Activated T-helper 2 cell treated with anti-CD3 and anti-CD28 coated beads, Interferon-gamma antibody, Interleukin-2, Interleukin-4, amounts not matched to agents 10 μg/mL and 5 μg/mL and 100 μg/mL, durations not matched to agents 14 hours and 24 hours and 36 hours (primary cell): ENCODE measurements at places on chromosomes 6 and 20.

DNA sequence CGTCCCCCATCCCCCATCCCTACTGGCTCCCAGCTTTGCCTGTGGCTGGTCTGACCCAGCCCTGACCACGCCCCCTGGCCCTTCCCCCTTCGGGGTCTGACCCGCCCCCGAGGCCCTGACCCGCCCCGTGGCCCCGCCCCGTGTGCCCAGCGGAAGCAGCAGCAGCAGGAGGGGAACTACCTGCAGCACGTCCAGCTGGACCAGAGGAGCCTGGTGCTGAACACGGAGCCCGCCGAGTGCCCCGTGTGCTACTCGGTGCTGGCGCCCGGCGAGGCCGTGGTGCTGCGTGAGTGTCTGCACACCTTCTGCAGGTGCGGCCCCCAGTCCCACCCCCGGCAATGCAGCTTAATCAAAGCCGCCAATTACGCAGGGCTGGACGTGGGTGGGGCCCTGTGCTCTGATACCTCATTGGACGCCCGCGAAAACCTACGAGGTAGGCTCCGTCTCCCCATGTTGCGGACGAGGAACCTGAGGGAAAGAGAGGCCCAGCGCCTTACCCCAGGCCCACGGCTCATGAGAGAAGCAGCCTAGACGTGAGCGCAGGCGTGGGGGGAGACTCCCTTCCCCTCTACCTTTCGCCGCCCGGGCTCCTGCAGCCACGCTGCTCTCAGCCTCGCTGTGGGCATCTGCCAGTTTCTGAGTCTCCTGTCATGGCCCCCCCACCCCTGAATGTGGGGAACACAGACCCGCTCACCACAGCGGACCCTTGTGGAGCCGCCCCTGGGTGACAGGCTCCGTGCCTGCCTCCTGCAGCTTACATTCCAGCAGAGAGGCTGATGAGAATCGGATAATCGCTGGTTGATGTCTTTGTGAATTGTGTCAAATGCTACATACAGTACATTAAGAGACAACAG lies 12.8 kb downstream of the RBCK1 start:
- DNase-seq, result no peak
- no peak overlapping the region for H3K4me3 ChIP-seq
- no peaks in the 10 kb centered on the region for H3K27me3 ChIP-seq
- peaks cover 72% of the 10 kb centered on the region for H3K36me3 ChIP-seq

DNA sequence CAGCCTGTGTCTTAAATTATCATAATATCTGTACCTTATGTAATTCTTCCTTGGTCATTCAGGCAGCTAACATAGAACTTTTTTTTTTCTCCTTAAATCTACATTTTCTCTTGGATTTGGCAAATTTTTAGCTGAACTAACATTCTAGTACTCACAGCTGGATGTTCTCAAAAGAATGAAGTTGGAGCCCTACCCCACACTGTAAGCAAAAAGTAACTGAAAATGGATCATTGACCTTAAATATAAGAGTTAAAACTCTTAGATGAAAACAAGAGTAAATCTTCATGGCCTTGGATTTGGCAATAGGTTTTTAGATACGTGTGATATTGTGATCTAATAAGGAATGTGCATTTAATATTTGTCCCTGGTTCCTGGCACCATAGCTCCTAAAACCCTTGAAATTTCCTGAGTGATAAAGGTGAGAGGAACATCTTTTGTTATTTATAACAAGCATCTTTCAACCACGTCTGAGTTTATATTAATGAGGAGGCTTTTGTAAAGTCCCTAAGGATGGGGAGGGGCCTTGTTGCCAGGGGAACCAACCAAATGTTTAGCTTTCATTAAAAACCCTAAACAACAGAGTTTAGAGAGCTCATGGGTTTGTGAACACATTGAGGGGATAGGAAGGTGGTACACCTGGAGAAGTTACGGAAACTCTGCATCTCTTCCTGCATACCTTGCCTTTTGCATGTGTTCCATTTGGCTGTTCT lies 106.1 kb upstream of the ADGRF4 start:
- H3K27ac ChIP-seq, result no peak overlapping the region
- DNase-seq, result no peak
- H3K4me3 ChIP-seq, result no peak overlapping the region
- H3K27me3 ChIP-seq, result no peaks in the 10 kb centered on the region
- H3K4me1 ChIP-seq, result no peaks in the 10 kb centered on the region

DNA sequence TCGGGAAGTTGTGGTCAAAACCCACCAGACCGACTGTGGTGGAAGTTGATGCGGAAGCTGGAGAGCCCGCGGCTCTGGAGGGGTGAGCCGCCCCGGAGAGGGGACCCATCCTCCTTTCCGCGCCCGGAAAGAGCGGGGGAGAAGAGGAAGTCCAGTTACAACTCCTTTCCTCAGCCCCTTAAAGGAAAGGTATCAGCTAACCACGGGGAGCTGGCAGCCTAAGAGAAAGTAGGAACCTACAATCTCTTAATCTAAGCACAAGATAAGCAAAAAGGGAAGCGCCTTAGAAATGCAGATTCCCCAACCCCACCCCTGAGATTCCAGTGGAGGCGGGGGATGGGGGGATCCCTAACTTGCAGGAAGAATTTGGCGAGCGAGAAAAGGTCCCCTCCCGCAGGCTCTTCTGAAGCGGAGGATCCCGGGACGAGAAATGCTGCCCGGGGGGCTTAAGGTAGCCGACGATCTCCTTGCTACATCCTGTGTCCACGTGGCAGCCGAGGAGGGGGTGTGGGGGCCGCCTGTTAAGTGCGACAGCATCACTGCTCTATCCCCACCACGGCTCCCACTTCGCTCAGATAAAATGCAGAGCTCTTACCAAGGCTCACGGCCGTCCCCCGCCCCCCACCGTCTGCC lies 87.5 kb downstream of the ZFP64 start:
- no peak for DNase-seq
- H3K4me1 ChIP-seq, result peaks cover 12% of the 10 kb centered on the region
- H3K27me3 ChIP-seq, result peaks cover 53% of the 10 kb centered on the region
- H3K4me3 ChIP-seq, result peak overlapping the region; percentile 45
- no peak overlapping the region for H3K27ac ChIP-seq

- no peaks in the 10 kb centered on the region for H3K27me3 ChIP-seq
- H3K4me3 ChIP-seq, result no peak overlapping the region
- H3K27ac ChIP-seq, result no peak overlapping the region
- DNase-seq, result no peak
- peaks cover 31% of the 10 kb centered on the region for H3K36me3 ChIP-seq
These were observed 21.2 kb downstream of the RAB22A start for GRCh38 chr20:58330687-58331086.

GRCh38 chr6:90458353-90459224 lies 128.3 kb downstream of the MAP3K7 start:
- peak overlapping the region; percentile 27 for H3K4me3 ChIP-seq
- peak overlapping the region; percentile 95 for H3K27ac ChIP-seq
- no peaks in the 10 kb centered on the region for H3K27me3 ChIP-seq
- DNase-seq, result peak; percentile 68
- peaks cover 7% of the 10 kb centered on the region for H3K36me3 ChIP-seq

DNA sequence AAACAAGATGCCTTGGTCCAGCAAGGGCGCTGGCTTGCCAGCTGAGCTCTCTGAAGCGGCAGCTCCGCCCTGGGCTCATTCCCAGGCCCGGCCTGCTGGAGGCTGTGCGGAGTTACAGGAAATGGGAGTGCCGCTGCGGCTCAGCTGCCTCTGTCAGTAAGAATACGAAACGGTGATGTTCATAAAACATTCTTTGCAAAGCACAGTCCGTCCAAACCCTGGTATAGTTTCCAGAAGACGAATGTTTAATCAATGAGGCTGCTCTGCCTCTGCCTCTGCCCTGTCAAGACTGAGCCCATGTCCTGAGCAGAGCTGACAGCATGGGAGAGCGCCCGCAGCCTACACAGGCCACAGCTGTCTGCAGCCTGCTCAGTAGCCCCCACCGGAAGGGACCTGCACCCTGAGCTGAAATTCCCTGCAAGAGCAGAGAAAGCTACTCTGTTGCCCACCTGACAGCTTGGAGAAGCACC lies 153.3 kb upstream of the SNX9 start:
- DNase-seq, result no peak
- peaks cover 5% of the 10 kb centered on the region for H3K4me1 ChIP-seq
- no peak overlapping the region for H3K4me3 ChIP-seq
- no peak overlapping the region for H3K27ac ChIP-seq

- H3K4me3 ChIP-seq, result no peak overlapping the region
- H3K4me1 ChIP-seq, result peaks cover 34% of the 10 kb centered on the region
- H3K27ac ChIP-seq, result peak overlapping the region; percentile 89
- H3K27me3 ChIP-seq, result no peaks in the 10 kb centered on the region
- no peak for DNase-seq
- peaks cover 8% of the 10 kb centered on the region for H3K36me3 ChIP-seq
These were observed 8.9 kb upstream of the AHI1 start for GRCh38 chr6:135506270-135506997.

GRCh38 chr6:15522856-15523529 lies 139.8 kb downstream of the DTNBP1 start:
- no peak overlapping the region for H3K4me3 ChIP-seq
- peaks cover 82% of the 10 kb centered on the region for H3K36me3 ChIP-seq
- H3K27ac ChIP-seq, result peak overlapping the region; percentile 28
- H3K27me3 ChIP-seq, result no peaks in the 10 kb centered on the region
- no peak for DNase-seq
- H3K4me1 ChIP-seq, result peaks cover 12% of the 10 kb centered on the region

- peaks cover 4% of the 10 kb centered on the region for H3K36me3 ChIP-seq
- H3K27ac ChIP-seq, result no peak overlapping the region
- H3K4me3 ChIP-seq, result no peak overlapping the region
- H3K27me3 ChIP-seq, result peaks cover 12% of the 10 kb centered on the region
- DNase-seq, result no peak
These were observed 40.4 kb downstream of the MDGA1 start for GRCh38 chr6:37657112-37657886.

- no peaks in the 10 kb centered on the region for H3K4me1 ChIP-seq
- no peak overlapping the region for H3K4me3 ChIP-seq
- H3K36me3 ChIP-seq, result no peaks in the 10 kb centered on the region
These were observed 646.3 kb downstream of the UTRN start for GRCh38 chr6:144931172-144932035.

GRCh38 chr6:151128763-151129370 lies 110.9 kb upstream of the AKAP12 start:
- DNase-seq, result no peak
- no peaks in the 10 kb centered on the region for H3K36me3 ChIP-seq
- no peak overlapping the region for H3K27ac ChIP-seq
- H3K27me3 ChIP-seq, result no peaks in the 10 kb centered on the region
- H3K4me3 ChIP-seq, result no peak overlapping the region
- H3K4me1 ChIP-seq, result peaks cover 9% of the 10 kb centered on the region

GRCh38 chr6:79612918-79613317 lies 18.2 kb upstream of the SH3BGRL2 start:
- DNase-seq, result no peak
- H3K27me3 ChIP-seq, result no peaks in the 10 kb centered on the region
- no peak overlapping the region for H3K27ac ChIP-seq
- no peaks in the 10 kb centered on the region for H3K4me1 ChIP-seq
